ENCODE measurements at places on chromosomes 16 and 17.

DNA sequence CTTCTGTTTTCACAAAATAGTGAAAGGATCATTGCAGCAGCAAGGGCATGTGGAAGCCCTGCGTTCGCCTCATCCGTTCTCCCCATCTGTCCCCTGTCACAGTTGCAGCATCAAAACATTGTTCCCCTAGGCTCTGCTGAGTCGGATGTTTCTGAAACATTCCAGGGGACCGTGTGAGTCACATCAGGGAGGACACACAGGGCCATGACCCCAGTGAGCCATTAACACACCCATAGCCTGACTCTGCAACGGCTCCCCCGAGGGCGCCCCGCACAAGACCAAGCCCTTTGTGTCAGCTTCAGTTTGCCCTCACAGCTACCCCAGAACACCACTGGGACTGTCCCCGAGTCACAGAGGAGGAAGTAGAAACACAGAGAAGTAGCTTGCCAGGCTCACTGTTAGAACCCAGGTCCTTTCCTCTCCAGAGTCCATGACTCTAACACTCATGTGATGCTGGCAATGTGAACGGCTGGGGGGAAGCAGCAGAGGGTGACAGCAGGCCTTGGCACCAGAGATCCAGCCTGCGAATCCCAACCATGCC lies 63.3 kb upstream of the HSBP1 start:
- peak; percentile 51 for DNase-seq

- no peak for DNase-seq
Measured at GRCh38 chr17:14135906-14136590, 66.7 kb downstream of the COX10 start.

DNA sequence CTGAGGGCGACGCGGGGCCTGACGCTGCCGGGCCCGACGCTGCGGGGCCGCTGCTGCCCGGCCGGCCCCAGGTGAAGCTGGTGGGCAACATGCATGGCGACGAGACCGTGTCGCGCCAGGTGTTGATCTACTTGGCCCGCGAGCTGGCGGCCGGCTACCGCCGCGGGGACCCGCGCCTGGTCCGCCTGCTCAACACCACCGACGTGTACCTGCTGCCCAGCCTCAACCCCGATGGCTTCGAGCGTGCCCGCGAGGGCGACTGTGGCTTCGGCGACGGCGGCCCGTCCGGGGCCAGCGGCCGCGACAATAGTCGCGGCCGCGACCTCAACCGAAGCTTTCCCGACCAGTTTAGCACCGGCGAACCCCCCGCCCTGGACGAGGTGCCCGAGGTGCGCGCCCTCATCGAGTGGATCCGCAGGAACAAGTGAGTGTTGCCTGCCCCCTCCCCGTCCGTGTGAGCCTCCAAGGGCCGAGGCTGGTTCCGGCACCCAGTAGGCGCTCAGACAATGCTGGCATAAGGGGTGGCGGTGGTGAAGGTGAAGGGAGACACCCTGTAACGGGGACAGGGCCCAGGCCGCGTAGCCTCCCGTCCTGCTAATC lies 676 bp downstream of the CPD start:
- DNase-seq: no peak

GRCh38 chr16:28975158-28975599 lies 601 bp downstream of the SPNS1 start:
- no peak for DNase-seq

DNA sequence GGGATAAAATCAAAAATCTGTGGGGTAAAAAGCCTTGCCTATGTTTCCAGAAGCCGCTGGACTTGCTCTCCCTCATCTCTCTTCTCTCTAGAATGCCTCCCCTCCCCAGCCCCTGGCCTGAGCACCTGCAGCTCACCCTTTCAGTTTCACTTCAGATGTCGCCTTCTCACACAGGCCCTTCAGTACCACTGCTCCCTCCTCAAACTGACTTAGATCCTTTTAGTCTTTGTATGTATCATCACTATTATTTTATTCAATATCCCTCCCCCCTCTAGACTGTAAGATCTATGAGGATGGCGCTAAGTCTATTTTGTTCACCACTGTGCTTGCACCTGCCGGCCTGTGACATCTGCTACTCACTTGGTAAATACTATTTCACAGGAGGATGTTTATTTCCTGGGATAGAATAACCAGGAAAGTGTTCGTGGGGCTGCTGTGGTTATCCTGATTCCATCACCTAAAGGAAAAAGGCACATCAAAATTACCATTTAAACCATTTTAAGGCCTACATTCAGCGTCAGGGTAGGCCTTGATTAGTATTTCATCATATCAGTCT lies 122.3 kb downstream of the MRTFB start:
- no peak for DNase-seq

GRCh38 chr16:3864562-3864961 lies 16.0 kb downstream of the CREBBP start:
- DNase-seq: no peak

Measured in fibroblast of skin of right biceps (primary cell).